Thoracic aorta (tissue), 2 donors: ENCODE measurements at places on chromosomes 5 and 9.

DNA sequence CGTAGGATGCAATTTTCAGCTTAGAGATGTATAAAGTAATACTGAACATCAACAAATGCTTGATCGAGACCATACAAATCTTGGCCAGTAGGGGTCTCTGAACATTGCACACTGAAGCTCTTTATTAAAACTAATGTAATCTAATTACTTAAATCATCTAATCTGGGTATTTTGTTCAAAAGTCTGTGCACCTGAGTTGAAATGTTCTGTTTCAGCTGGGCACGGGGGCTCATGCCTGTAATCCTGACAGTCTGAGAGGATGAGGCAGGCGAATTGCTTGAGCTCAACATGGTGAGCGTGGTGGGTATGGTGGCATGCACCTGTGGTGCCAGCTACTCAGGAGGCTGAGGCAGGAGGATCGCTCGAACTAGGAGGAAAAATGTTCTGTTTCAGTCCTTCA, 41.0 kb downstream of the ESM1 start:
- H3K27ac ChIP-seq = no peak overlapping the region
- DNase-seq = no peak
- no peak overlapping the region for H3K4me3 ChIP-seq

GRCh38 chr9:20623748-20624124, 1.4 kb upstream of the MLLT3 start:
- no peak overlapping the region for H3K27ac ChIP-seq
- H3K4me1 ChIP-seq = no peaks in the 10 kb centered on the region
- no peaks in the 10 kb centered on the region for H3K36me3 ChIP-seq
- no peak for DNase-seq
- no peaks in the 10 kb centered on the region for H3K27me3 ChIP-seq

DNA sequence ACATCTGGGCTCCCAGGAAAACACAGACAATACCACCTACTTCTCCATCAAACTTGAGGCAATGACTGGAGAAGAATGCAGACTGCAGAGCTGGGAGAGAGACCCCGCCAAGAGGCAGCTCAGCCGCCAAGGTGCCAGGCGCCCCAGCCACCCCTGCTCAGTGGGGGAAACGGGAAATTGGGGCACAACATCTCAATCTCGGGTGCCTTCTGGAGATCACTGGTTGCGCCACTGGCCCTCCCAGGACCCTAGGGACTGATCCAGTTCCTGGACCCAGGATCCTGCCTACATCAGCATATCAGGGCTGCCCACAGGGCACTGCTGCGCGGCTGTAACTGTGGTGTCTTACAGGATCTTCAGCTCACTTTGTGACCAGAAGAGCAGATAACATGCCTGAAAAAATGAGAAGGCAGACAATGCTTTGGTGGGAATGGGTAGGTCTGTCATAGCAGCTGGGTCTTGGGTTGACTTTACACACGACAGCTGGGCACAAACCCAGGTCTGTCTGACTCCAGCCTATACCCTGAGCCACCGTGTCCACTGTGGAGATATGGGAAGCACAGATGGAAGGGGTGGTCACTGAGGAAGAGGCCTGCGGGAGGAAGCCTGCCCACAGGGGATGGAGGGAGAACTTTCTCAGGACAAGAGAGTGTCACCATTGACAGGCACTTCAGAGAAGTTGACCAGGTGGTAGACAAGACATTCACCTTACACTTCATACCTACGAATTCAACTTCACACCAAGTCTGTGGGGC, 135.2 kb upstream of the RAPGEF1 start:
- peaks cover 3% of the 10 kb centered on the region for H3K36me3 ChIP-seq
- no peaks in the 10 kb centered on the region for H3K27me3 ChIP-seq
- no peak overlapping the region for H3K27ac ChIP-seq
- no peaks in the 10 kb centered on the region for H3K4me1 ChIP-seq
- DNase-seq = no peak

- H3K27ac ChIP-seq = no peak overlapping the region
- DNase-seq = no peak
- H3K36me3 ChIP-seq = no peaks in the 10 kb centered on the region
- H3K27me3 ChIP-seq = no peaks in the 10 kb centered on the region
- H3K4me3 ChIP-seq = no peak overlapping the region
- no peaks in the 10 kb centered on the region for H3K4me1 ChIP-seq
Measured at GRCh38 chr5:116320486-116320885, 235.7 kb downstream of the COMMD10 start.

DNA sequence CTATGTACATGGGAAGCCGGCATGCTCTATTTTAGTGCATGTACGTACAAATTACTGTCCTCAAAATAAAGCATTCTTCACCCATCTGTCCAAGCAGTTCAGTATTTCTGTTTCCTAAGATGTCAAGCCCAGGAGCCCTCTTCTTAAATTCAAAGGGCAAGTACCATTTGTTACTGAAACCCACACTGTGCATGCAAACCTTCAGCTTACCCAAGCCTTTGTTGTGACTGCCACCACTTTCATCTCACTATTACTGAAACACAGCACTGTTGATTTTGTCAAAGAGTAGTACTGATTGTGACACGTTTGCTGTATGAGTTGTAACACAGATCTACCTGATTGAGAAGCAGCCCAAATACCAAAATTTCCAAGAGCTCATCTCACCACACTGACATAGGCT, 390.4 kb upstream of the IZUMO3 start:
- DNase-seq = no peak
- H3K4me1 ChIP-seq = no peaks in the 10 kb centered on the region
- H3K4me3 ChIP-seq = no peak overlapping the region

DNA sequence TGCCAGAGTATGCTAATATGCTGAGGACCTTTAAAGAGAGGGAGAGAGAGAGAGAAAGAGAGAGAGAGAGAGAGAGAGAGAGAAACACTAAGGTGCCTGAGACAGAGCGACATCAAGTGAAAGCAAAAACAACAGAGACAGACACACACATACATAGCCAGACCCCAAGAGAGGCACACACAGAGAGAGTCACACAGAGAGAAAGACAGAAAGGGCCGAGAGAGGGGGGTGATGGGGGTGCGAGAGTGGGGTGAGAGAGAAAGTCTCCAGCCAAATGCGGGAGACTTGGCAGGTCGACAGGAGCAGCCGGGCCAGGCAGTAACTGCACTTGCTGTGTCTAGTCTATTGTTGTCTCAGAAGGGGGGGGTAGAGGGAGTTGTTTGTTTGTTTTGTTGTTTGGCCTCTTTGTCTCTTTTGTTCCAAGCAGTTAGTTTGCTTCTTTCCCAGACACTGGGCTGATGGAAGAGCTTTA, 30.1 kb upstream of the NFIB start:
- no peaks in the 10 kb centered on the region for H3K27me3 ChIP-seq
- H3K4me1 ChIP-seq = peaks cover 21% of the 10 kb centered on the region
- peak overlapping the region; percentile 70 for H3K27ac ChIP-seq
- no peak for DNase-seq
- H3K36me3 ChIP-seq = no peaks in the 10 kb centered on the region

DNA sequence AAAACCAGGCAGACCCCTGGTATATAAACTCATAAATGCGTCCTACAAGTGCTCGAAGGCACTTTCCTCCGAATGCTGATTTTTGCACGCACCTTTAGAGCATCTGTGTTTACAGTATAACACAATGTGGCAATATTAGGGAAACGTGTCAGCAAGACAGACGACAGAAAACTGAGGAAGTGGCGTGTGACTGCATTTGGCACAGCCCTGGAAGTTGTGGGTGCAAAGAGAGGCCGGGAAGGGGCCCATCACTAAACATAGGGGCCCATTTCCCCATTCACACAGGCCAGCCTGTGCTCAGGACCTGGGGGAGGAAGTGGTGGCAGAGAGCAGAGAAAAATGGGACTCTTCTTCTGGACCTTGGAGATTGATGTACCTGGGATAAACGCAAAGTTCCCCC, 48.2 kb downstream of the RASGEF1C start:
- H3K4me1 ChIP-seq = no peaks in the 10 kb centered on the region
- no peak overlapping the region for H3K27ac ChIP-seq
- no peaks in the 10 kb centered on the region for H3K27me3 ChIP-seq
- no peak overlapping the region for H3K4me3 ChIP-seq

- DNase-seq = no peak
- H3K4me3 ChIP-seq = peak overlapping the region; percentile 27
- H3K36me3 ChIP-seq = no peaks in the 10 kb centered on the region
- H3K4me1 ChIP-seq = peaks cover 19% of the 10 kb centered on the region
Measured at GRCh38 chr9:109918339-109919163, 138.6 kb downstream of the PALM2AKAP2 start.

GRCh38 chr5:15285901-15286583, 213.9 kb upstream of the FBXL7 start:
- no peak overlapping the region for H3K4me3 ChIP-seq
- no peaks in the 10 kb centered on the region for H3K36me3 ChIP-seq
- no peak for DNase-seq
- H3K4me1 ChIP-seq = no peaks in the 10 kb centered on the region
- H3K27me3 ChIP-seq = no peaks in the 10 kb centered on the region

GRCh38 chr9:90898228-90898627, 96.6 kb downstream of the SYK start:
- H3K27ac ChIP-seq = no peak overlapping the region
- no peaks in the 10 kb centered on the region for H3K27me3 ChIP-seq
- no peaks in the 10 kb centered on the region for H3K36me3 ChIP-seq
- no peak overlapping the region for H3K4me3 ChIP-seq
- DNase-seq = no peak

- H3K27me3 ChIP-seq = no peaks in the 10 kb centered on the region
- no peak overlapping the region for H3K27ac ChIP-seq
- no peaks in the 10 kb centered on the region for H3K4me1 ChIP-seq
- no peak overlapping the region for H3K4me3 ChIP-seq
- DNase-seq = no peak
- H3K36me3 ChIP-seq = no peaks in the 10 kb centered on the region
Measured at GRCh38 chr5:157026789-157027424, 32.0 kb downstream of the HAVCR1 start.

DNA sequence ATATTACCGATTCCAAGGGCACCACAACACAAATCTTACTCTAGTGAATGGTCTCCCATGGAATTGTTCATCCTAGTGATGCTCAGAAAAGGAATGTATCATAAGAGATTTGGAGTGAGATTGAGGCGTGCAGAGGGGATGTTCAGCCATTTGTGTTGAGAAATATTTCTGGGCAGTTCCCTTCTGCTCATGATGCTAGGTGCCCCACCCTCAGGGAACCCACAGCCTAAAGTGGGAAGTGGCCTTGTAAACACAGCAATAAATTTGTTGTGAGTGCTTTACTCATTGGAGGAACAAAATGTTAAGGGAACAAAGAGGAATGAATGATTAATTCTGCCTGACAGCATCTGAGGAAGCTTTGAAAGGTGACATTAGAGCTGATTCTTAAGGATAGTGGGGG, 129.9 kb downstream of the TLE4 start:
- peaks cover 9% of the 10 kb centered on the region for H3K4me1 ChIP-seq
- no peaks in the 10 kb centered on the region for H3K27me3 ChIP-seq
- no peak overlapping the region for H3K4me3 ChIP-seq
- H3K27ac ChIP-seq = no peak overlapping the region
- no peak for DNase-seq

GRCh38 chr9:3401221-3401954, 124.4 kb downstream of the RFX3 start:
- H3K4me1 ChIP-seq = no peaks in the 10 kb centered on the region
- H3K27ac ChIP-seq = no peak overlapping the region
- H3K4me3 ChIP-seq = no peak overlapping the region
- H3K36me3 ChIP-seq = no peaks in the 10 kb centered on the region
- no peak for DNase-seq

DNA sequence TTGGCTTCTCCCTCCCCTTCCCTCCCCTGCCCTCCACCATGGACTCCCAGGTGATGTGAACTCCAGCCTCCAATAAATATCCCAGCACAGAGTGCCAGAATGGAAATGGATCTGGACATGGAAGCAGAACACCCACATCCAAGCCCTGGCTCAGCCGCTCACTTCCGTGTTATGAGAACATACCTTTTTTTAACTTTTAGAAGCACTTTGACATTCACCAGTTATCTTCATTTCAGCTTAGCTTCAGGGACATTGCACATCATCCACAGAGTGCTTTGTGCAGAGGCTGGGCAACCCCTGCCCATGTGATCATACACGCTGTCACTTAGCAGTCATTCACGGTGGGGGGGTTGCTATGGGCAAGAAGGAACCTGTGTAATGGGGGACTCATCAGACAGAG, 9.1 kb downstream of the AFAP1L1 start:
- H3K27ac ChIP-seq = no peak overlapping the region
- peaks cover 6% of the 10 kb centered on the region for H3K4me1 ChIP-seq
- no peak for DNase-seq

GRCh38 chr9:136511670-136512592, 29.1 kb upstream of the SEC16A start:
- no peak for DNase-seq
- no peaks in the 10 kb centered on the region for H3K27me3 ChIP-seq
- H3K4me3 ChIP-seq = no peak overlapping the region
- H3K27ac ChIP-seq = no peak overlapping the region

- H3K27ac ChIP-seq = no peak overlapping the region
- no peaks in the 10 kb centered on the region for H3K4me1 ChIP-seq
- no peaks in the 10 kb centered on the region for H3K36me3 ChIP-seq
Measured at GRCh38 chr5:39262981-39263380, 43.6 kb upstream of the FYB1 start.

DNA sequence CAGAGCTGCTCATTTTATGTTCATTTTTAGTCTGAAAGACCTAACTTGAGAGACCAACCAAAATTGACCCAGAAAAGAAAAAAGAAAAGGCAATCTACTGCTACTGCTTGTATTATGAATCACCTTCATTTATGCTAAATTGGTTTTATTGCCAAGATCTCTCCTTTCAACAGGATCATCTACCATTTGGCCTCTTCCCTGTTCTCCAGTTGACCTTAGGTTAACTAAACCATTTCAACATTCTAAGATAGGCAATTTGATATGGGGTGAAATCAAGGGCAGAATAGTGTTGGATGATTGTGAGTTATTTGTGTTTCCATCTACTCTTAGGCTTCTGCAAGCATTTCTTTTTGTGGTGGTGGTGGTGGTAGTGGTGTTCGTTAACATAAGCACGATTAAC, 48.3 kb upstream of the POU4F3 start:
- peaks cover 2% of the 10 kb centered on the region for H3K36me3 ChIP-seq
- DNase-seq = no peak
- no peaks in the 10 kb centered on the region for H3K27me3 ChIP-seq
- no peak overlapping the region for H3K4me3 ChIP-seq
- H3K27ac ChIP-seq = no peak overlapping the region

- H3K4me1 ChIP-seq = peaks cover 63% of the 10 kb centered on the region
- H3K36me3 ChIP-seq = no peaks in the 10 kb centered on the region
- H3K27ac ChIP-seq = peak overlapping the region; percentile 84
- peak overlapping the region; percentile 96 for H3K4me3 ChIP-seq
- H3K27me3 ChIP-seq = no peaks in the 10 kb centered on the region
Measured at GRCh38 chr5:159206818-159207217, 2.5 kb downstream of the RNF145 start.

GRCh38 chr9:82791692-82792091, 271.2 kb downstream of the RASEF start:
- H3K4me3 ChIP-seq = no peak overlapping the region
- no peaks in the 10 kb centered on the region for H3K36me3 ChIP-seq
- DNase-seq = no peak
